Activated gamma-delta T cell treated with anti-CD3 and anti-CD28 coated beads, Interleukin-2, amount 50 U/mL, for 16 hours (primary cell): ENCODE measurements at places on chromosomes 1 and 21.

DNA sequence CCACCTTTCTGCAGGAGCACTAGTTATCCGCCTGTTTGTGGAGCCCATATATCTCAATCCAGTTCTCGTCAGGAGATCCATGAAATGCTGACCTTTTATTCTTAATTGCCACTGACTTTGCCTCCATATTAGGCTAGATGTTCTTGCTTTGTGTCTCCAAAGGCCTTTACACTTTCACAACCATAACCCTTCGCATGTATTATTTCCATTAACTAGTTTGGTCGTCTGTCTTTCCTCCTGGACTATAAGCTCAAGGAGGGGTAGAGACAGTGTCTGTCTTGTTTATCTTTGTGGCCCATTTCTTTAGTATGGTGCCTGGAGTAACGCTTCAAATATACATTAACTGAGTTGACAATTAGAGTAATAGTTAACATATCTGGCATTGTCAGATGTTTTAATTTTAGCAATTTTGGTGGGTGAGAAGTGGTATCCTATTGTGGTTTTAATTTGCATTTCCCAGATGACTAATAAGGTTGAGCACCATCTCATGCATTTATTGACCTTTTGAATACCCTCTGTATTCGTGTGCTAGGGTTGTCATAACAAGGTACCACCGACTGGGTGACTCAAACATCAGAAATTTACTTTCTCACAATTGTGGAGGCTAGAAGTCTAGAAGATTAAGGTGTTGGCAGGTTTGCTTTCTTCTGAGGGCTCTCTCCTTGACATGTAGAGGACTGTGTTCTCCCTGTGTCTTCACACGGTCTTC is 21.7 kb upstream of the IL12RB2 start:
- no peak for DNase-seq

DNA sequence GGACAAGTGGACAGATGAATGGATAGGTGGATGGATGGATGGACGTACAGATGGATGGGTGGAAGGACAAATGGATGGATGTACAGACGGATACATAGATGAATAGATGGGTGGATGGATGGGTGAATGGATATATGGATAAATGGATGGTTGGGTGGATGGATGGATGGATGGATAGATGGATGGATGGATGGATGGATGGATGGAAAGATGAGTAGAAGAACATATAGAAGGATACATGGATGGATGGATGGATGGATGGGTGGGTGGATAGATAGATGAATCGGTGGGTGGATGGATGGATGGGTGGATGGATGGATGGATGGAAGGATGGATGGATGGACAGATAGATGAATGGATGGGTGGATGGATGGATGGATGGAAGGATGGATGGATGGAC is 274.3 kb downstream of the KAZN start:
- no peak for DNase-seq

- DNase-seq = no peak
These were observed 181.3 kb upstream of the DMRTA2 start for GRCh38 chr1:50604580-50604979.

GRCh38 chr1:188423073-188423472 is 1594.3 kb downstream of the PLA2G4A start:
- no peak for DNase-seq
